Stimulated activated CD4-positive, alpha-beta T cell treated with anti-CD3 and anti-CD28 coated beads, Interleukin-15, amount 100 ng/mL, for 1 hour (primary cell): ENCODE measurements at places on chromosomes 5 and 9.

GRCh38 chr5:82406205-82406773 lies 128.1 kb upstream of the RPS23 start:
- no peak for DNase-seq

- DNase-seq, result no peak
Measured at GRCh38 chr5:1555011-1555807, 31.4 kb upstream of the LPCAT1 start.

GRCh38 chr5:54226215-54226614 lies 84.2 kb downstream of the ARL15 start:
- no peak for DNase-seq

DNA sequence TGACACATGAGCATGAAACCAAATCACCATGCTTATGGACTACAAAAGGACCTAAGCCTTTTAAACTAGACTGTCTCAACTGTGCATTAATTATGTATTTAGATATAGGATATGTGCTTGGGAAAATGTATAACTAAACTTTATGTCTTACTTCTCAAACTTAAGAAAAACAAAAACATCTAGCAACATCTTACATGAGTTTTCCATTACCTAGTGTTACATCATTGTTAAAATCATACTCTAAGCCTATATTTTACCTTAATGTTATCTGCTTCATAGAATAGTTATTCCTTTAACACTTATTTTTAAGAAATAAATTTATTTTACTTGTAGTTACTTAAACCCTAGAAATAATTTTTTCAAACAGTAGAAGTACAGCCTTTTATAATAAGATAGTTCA lies 24.0 kb downstream of the NME5 start:
- DNase-seq, result no peak

DNA sequence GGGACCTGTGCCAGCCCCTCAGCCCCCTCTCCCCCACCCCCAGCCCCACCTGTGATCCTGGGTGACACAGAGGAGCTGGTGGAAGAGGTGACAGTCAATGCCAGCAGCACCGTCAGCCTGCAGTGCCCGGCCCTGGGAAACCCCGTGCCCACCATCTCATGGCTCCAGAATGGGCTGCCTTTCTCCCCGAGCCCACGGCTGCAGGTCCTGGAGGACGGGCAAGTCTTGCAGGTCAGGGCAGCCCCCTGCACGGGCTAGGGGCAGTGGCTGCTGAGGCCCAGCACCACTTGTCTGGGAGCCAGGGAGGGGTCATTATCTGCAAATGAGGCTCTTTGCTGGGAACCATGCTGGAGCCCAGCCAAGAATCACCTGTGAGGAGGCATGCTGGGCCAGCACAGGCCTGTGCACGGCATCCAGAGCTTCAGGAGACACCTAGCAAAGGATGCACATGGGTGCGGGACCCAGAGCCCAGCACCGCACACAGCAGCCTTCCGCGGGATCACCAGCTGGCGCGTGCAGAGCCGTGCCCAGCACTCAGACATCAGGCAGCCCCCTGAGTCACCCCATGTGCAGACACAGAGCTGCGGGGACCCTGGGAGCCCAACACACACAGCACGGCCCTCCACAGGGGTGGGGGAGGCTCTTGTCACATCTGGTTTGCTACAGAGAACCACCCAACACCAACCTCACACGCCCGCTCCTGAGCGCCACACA lies 62.0 kb upstream of the ASS1 start:
- no peak for DNase-seq

DNA sequence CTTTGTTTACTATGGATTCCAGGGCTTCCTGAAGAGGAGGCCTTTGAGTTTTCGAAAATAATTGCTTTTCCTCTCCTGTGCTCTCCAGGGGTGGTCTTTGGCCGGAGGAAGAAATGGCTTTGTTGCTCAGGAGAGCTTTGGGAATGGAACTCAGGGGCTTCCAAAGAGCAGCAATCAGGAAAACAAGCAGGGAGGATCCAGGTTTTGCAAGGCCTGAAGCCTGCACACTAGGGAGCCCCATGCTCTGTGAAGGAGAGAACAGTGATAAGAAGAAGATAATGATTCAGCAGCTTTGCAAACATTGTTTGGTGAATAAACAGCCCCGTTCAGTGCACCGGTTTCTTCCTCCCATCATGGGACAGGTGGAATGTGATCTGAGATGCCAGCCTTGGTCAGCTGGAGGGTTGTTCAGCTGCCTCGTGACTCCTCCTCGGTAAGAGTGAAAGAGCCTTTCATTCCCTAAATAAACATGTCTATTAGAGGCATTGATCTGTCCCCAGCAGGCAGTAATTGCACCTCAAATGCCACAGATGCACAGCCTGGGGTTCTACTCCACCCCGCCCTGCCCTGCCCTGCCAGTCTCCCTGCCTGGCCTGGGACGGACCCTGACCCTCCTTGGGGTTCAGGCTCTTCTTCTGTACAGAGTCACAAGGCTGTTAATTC lies 11.5 kb upstream of the ALDH1B1 start:
- DNase-seq, result no peak

GRCh38 chr9:124389146-124389939 lies 25.9 kb downstream of the PSMB7 start:
- DNase-seq, result no peak

- DNase-seq, result no peak
Measured at GRCh38 chr5:123371575-123372179, 51.5 kb downstream of the CEP120 start.

GRCh38 chr5:123358751-123359150 lies 64.5 kb downstream of the CEP120 start:
- DNase-seq, result no peak

DNA sequence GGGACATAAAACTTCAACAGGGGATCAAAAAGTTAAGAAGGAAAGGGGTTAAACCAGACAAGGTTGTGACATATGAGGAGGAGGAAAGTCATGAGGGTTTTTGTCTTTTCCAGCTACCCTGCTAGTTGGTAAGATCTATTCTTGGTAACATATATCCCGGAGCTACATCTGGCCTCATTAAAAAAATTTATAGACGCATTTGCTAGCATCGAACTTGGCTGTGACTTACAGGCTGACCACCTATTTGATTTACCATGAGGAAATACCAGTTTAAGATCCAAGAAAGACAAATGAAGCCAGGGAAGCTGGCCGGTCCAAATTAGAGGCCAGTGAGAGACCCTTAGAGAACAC lies 87.6 kb upstream of the NIPAL4 start:
- no peak for DNase-seq

DNA sequence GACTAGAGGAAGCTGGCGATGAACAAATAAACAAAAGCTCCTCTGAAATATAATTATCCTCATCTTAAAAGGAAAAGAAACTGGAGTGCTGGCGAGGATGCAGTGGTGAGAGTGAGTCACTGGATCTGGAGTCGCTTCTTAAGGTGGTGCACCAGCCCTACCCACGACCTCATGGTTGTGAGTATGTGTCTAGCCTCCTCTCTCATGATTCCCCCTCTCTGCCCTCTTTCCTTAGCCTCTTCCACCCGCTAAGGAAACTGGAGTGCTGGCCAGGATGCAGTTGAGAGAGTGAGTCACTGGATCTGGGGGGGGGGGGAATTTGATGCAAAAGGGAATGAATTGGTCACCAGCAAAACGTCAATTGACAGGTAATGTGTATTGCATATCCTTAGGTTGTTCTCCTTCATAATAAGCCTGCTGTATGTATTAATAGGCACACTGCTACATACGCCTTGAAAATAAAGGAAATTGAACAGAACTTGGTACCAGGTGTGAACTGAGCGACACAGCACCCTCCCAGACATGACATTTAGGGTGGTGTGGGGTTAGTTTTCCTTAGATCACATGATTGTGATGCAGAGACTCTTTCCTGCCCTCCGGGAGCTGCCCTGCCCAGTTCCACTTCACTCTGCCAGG lies 36.3 kb upstream of the EBF1 start:
- DNase-seq, result no peak

- DNase-seq, result no peak
Measured at GRCh38 chr5:159104759-159105144, 5.0 kb upstream of the EBF1 start.

- no peak for DNase-seq
Measured at GRCh38 chr5:141617128-141617527, 1.7 kb downstream of the DIAPH1 start.

- DNase-seq, result no peak
Measured at GRCh38 chr9:136470792-136471469, 11.9 kb downstream of the SEC16A start.
